ENCODE measurements at places on chromosomes 12 and 14.

DNA sequence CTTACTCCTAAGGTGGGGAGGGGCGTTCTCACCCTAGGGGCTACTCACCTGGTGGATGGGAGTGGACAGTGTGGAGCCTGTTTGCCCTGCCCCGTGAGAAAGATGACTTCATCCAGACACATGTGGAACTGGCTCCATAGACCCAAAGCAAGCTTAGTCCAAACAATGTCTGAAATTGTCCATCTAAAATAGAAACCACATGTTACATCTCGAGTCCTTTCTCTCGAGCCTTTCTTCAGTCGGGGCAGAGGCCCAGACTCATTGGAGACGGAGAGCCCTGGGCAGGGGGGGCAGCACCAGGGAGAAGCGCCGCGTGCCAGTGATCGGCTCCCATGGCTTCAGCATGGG lies 4.3 kb downstream of the SIVA1 start:
- DNase-seq, result no peak

- DNase-seq, result peak; percentile 62
Observed at GRCh38 chr14:71730471-71730870, 201.8 kb upstream of the RGS6 start.

- DNase-seq, result no peak
Observed at GRCh38 chr12:90888316-90888715, 66.7 kb downstream of the CCER1 start.

- no peak for DNase-seq
Observed at GRCh38 chr14:104586832-104587620, 7.5 kb downstream of the C14orf180 start.

DNA sequence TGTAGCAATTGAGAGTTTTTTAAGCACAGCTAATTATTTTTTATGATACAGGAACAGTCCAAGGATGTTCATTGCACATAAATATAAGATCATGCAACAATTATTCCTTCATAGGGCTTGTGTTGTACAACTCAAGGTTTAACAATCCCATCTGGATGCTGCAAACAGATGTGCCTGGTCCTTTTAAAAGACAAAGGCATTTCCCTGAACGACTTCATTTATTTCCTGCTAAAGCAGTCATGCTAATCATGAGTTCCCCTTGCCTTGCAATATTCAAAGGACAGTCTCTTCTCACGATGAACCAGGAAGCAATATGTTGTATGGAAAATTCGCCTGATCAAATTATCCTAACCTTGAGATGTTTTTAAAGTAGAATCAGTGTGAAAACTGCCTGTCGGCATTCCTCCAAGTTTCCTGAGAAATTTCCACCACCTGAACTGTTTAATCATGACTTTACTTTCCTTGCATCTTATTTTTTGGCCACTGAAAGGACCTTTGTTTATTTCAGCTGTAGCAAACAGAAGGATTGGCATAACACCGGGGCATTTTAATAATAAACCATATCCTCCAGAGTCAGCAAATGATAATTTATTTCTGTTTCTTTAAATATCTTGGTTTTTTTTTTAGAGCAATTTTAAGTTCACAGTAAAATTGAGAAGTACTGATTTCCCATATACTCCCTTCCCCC lies 33.9 kb upstream of the TSPAN8 start:
- no peak for DNase-seq

- no peak for DNase-seq
Observed at GRCh38 chr12:124391340-124392261, 96.7 kb downstream of the RFLNA start.
